Neural progenitor cell (in vitro differentiated cells): ENCODE measurements at places on chromosomes 1 and 21.

DNA sequence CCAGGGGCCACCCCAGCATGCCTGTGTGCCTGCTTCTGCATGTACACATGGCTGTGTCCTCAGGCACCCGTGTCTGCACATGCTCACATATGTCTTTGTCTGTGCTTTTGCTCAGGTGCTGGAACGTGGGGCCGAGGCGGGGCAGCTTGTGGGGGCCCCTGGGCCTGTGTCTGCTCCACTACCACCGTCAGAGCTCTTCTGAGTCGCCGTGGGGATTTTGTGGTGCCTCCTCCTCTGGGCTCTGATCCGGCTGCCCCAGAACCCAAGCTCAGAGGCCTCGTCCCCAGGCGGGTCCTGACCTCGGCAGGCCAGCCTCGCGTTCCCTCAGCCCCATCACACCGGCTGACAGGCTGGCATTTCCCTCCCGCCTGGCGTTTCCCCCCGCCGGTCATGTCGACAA lies 104.6 kb upstream of the ACTRT2 start:
- no peak for DNase-seq

- no peak for DNase-seq
Observed at GRCh38 chr1:36542024-36542961, 59.6 kb upstream of the CSF3R start.

GRCh38 chr1:42282024-42282579 lies 52.9 kb downstream of the FOXJ3 start:
- no peak for DNase-seq

GRCh38 chr21:45294509-45295291 lies 7.0 kb upstream of the POFUT2 start:
- no peak for DNase-seq

DNA sequence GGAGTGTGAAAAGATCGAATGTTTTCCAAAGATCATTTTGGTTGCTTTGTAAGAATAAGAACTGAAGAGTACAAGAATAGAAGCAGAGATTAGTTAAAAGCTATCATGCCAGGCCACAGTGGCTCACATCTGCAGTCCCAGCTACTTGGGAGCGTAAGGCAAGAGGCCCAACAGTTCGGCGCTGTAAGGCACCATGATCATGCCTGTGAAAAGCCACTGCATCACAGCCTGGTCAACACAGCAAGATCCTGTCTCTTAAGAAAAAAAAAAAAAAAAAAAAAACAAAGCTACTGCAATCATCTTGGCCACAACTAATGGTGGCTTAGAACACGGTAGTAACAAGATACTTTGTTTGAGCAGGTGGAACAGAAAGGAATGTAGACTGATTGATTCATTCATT lies 116.2 kb downstream of the EIF4G3 start:
- DNase-seq: no peak

DNA sequence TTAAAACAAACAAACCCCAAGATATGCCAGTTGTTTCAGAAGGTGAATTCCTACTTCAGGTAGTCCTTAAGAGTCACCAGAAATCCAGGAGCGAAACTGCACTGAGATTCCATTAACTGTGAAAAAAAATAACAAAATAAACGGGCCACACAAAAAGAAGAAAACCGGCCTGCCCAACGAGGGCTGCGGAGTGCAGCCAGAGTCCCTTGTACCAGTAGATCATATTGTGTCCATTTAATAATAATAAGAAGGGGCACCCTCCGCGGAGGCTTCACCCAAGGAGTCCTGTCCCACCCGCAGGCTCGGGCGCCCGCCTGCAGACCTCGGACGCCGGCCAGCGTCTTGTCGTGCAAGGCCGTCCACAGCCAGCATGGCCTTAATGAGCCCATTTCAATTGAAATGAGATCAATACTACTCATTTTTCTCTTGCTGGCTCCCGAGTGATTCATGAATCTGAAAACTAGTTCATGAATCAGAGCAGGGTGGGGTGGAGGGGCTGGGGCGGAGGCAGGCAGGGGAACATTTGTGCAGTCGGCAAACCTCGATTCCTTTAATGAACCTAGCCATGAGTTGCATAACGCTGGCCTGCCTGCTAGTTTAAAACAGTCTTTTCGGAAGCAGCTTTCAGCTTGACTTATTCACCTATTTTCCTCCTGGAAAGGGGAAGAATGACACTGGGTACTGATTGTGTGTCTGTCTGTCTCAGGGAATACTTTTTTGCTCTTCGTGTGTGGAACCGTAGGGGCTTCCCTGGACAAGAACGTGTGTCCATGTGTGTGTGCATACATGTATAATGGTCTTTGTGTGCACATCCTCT lies 113.1 kb upstream of the IRF2BP2 start:
- no peak for DNase-seq

- no peak for DNase-seq
Observed at GRCh38 chr1:208079161-208079560, 165.0 kb downstream of the PLXNA2 start.

DNA sequence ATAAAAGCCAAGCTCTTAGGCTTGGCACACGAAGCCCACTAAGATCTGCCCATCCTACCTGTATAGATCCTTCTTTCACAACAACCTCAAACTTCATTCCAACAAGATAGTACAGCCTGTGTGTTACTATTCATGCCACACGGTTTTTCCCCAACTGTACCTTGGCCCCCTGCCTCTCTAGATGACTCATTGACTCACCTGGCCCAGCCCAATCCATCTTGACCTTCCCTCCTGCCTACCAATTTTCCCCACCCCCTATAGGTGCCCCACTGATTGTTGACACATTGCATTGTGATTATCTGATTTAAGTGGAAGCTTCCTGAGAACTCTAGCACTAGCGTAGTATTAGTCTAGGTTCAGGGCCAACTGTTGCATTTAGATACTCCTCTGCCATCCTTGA lies 2.0 kb upstream of the CD101 start:
- no peak for DNase-seq

- no peak for DNase-seq
Observed at GRCh38 chr1:180934563-180934962, 21.9 kb downstream of the KIAA1614 start.

DNA sequence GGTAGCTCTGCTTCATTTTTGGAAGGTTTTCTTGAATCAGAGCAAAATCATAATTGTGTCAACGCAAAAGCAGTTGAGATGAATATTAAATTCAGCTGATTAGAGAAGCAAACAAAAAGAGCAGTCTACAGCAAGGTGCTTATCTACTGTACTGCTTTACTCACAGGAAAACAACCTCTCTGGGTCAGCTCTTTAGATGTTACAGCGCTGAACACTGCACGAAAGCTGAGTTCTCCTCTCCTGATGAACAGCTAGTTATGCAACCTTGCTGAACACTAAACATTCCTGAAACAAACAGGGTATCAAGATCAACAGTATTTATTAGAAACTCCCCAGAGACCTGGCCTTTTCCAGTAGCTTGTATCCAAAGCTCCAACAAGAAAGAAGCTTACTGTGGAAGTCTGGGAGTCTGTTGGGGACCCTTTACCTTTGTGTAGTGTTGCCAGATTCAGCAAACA lies 41.3 kb downstream of the TBCE start:
- no peak for DNase-seq

GRCh38 chr1:33296082-33296458 lies 24.8 kb downstream of the A3GALT2 start:
- no peak for DNase-seq

GRCh38 chr1:170461291-170461747 lies 70.6 kb upstream of the GORAB start:
- DNase-seq: no peak

DNA sequence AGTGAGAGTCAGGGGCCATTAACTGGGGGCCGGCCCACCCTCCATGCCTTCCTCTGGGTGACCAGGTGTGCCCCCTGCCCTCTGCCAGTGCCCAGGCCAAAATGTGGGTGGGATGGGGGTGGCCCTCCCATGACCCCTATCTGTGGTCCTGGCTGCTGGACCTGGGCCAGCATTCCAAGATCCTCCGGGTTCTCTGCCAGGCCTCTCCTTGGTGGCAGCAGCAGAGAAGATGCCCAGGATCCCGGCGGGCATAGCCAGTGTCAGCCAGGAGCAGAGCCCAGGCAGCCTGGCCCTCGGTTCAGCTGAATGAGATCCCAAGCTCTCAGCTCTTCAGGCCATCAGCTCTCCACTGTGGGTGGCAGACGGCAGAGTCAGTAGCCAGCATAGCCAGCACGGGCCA lies 31.3 kb upstream of the ACTRT2 start:
- DNase-seq: no peak

GRCh38 chr1:27668121-27668807 lies 3.7 kb downstream of the IFI6 start:
- DNase-seq: no peak

DNA sequence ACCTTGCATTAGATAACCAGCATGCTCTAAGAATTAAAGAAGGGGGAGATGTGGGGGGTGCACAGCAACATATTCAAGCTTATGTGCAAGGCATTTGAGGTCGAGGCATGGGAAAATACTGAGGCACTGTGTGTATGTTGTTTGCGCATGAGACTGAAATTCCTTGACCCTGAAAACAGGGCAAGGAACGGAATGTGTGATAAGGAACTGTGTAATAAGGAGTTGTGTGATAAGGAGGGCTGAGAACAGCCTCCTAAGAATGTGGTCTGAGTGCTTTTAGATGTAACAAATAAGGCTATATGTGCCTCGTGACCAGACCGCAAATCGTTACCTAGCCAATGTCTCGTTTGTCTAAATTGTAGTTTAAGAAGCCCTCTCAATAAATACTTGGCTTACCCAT lies 26.5 kb upstream of the ITLN1 start:
- no peak for DNase-seq

DNA sequence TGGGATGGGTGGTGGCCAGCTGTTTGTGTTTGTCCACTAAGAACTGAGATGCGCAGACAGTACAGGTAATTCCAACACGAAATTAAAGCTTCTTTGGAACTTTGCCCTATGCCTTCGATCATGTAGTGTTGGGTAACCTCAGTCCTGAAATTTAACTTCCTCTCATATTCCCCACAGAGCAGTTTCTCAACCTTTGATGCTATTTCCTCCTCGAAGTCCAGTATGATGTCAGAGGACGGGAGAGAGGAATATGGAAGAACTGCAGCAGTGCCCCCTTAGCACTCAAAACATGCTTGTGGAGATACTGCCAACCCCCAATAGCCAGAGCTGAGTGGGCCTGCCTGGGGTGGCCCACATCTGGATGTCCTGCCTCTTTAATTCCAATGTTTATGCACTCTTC lies 3.6 kb downstream of the LPAR3 start:
- DNase-seq: no peak

- no peak for DNase-seq
Observed at GRCh38 chr1:178716111-178716510, 8.9 kb upstream of the RALGPS2 start.

GRCh38 chr1:236089046-236089773 lies 24.3 kb upstream of the NID1 start:
- no peak for DNase-seq

DNA sequence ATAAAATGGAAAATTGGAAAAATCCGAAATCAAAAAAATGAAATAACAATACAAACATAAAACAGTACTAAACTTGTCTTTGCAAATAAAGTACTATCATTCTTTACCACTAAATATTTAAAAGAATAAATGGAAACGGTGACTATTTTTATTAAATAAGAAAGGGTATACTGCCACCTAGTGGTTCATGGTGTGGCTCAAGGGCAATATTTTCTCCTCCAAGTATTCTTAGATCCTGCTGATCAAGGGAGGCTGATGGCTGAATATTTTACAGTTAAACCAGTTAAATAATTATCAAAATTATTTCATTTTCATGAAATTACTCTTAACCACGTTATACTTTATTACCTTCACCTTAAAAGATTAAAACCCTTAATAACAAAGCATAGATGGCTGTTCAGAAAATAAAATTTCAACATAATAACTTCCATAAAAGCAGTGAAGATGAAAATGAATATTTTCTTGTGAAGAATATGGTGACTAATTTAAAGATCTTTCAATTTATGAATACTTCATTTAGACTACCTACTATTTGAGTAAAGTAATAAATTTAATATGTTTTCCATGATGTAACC lies 1793.9 kb downstream of the NCAM2 start:
- peak; percentile 72 for DNase-seq

DNA sequence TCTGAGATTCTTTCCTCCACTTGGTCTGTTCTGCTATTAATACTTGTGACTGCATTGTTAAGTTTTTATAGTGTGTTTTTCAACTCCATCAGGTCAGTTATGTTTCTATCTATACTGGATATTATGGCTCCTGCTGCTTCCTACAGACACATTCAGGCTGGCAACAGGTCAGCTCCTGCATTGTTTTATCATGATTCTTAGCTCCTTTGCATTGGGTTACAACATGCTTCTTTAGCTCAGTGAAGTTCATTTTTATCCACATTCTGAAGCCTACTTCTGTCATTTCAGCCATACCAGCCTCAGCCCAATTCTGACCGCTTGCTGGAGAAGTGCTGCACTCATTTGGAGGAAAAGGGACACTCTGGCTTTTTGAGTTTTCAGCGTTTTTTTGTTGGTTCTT lies 37.3 kb upstream of the F3 start:
- DNase-seq: no peak

DNA sequence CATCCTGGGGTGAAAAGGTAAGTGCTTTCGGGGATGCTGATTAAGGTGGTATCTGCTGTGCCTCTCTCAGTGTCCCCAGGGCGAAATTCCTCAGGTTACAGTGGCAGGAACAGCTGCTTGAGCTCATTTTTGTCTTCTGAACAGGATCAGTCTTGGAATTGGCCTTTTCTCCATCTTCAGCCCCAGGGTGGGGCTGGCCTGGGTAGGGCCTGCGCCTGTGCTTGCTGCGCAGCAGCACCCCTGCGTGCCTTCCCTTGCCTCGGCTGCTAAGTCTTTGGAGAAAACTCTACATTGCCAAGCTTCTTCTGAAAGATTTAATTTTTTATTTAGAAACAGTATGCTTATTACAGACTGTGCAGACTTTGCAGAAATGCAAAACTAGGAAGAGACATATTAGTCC lies 41.7 kb downstream of the ADARB1 start:
- DNase-seq: no peak

GRCh38 chr1:40630488-40631223 lies 34.8 kb downstream of the RIMS3 start:
- DNase-seq: peak; percentile 83

DNA sequence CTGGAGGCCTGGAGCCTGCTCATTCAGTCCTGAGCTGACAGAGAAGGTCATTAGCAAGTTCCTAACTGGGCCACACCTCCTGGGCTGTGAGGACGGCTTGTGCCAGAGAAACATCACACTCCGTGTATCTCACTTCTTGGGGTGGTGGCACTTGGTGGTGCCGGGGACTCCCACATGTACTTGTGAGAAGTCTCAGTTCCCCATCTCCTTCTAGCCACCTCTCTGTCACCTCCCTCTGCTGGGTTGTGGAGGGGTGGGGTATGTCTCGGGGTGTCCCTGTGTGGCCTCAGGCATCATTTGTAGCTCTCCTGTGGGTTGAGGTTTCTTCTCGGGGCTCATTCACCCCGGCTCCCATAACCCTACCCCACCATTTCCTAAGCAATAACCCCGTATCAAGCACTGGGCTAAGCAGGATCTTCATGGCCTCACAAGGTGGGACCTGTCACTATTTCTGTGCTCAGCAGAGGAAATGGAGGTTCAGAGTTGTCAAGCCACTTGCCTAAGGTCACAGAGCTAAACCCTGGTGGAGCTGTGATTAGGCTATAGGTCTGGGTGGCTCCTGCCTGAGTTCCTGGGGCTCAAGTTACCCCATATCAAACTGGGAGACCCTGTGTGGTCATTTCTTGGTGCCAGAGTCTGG lies 62.5 kb downstream of the UBIAD1 start:
- no peak for DNase-seq
